CD4-positive, alpha-beta T cell treated with Interleukin-6 at 100 ng/mL for 8 hours (primary cell): ENCODE measurements at places on chromosomes 3 and 15.

GRCh38 chr3:128153156-128154041 lies at the start of gene EEFSEC:
Gene EEFSEC (plus strand): TSS chr3:128153481. CDS start chr3:128153508, 27 bp downstream.
- DNase-seq = peak; percentile 77

DNA sequence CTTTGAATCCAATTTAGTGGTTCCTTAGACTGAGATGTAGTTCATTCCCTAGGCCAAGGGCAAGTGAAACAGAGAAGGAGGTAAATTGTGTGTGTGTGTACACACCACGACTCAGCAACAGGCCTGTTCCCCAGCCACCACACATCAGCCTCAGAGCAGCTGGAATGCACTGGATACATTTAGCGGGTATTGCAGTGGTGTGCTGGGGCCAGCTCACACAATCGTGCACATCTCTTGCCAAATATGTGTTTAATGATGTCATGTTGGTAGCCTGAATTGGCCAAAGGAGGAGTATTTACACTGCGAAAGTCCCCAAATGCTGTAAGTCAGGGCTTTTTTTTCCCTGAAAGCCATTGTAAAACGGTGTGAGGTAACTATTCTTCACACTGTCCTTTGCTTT lies 82.3 kb downstream of the RBPMS2 start:
- DNase-seq = no peak

- DNase-seq = no peak
These were observed 34.5 kb downstream of the RAB27A start for GRCh38 chr15:55254916-55255679.

- DNase-seq = no peak
These were observed 307.1 kb downstream of the RAP2B start for GRCh38 chr3:153469162-153469561.

GRCh38 chr3:12139111-12139511 lies 19.6 kb downstream of the TIMP4 start:
- DNase-seq = no peak

- DNase-seq = no peak
These were observed 13.8 kb downstream of the SQOR start for GRCh38 chr15:45648521-45649200.

DNA sequence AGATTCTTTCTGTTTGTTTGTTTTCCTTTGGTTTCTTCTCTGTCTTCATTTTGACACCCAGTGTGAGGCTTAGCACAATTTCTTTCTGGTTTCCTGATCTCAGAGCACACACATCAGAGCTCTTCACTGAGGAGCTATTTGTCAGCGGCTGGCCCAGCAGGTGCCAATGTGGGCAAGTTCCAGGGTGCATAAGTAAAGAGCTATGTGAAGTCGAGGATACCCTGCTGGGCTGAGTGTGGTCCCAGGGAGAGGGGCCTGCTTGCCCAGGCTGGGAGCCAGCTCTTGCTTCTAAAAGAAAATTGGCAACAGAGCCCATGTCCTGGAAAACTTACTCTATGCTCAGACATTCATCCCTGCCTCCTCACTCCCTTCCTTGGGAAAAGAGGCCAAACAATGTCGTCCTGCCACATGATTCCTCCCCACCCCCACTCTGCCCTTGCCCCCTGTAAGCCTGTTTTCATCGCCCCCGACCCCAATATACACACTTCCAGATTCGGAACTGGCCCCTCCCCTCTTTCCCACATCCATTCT lies 101.2 kb downstream of the ST8SIA2 start:
- DNase-seq = no peak

DNA sequence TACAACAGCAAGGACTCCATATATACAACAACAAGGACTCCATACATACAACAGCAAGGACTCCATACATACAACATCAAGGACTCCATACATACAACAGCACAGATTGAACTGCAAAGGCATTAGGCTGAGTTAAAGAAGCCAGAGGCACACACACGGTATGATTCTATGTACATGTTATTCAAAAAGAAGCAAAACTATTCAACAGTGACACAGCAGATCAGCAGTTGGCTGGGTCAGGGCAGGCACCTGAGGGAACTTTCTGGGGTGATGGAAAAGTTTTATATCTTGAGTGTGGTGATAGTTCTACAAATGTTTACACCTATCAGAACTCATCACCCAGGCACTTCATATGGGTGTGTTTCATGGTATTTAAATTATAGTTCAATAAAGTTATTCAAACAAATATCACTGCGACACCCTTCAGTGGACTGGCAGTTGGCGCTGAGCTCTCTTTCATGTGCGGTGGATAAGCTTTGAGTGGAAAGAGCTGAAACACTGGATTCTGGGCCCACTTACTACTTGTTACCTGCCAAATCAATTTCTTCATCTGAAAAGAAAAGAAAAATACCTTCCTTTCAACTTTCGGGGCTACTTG lies 28.0 kb downstream of the RFTN1 start:
- no peak for DNase-seq

DNA sequence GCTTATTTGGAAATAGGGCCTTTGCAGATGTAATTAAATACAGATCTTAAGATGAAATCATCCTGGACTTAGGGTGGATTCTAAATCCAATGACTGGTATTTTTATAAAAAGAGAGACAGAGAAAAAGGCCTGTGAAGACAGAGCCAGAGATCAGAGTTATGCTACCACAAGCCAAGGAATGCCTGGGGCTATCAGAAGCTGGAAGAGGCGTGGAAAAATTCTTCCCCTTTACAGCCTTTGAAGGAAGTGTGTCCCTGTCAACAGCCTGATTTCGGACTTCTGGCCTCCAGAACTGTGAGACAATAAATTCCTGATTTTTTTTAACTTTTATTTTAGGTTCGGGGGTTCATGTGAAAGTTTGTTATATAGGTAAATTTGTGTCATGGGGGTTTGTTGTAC lies 154.1 kb upstream of the CADPS start:
- DNase-seq = no peak

DNA sequence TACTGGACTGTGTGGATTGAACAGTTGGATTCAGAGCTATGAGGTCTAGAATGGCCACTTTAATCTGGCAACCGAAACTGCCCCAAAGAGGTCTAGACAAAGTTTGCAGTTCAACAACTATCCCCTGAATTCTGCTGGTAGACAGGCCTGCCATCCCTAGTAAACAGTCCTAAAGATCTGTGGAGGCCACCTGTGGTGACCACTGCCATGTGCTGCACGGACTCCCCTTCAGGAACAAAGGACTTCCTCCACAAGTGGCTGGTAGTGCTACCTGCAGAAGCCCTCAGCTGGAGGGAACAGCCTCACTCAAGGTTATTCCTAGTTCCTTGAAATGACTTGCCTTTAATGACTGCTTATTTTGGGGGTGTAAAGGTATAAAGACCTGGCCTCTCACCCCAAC lies 6.1 kb downstream of the TNFAIP8L3 start:
- no peak for DNase-seq

- no peak for DNase-seq
These were observed 318.6 kb downstream of the FHIT start for GRCh38 chr3:60932643-60933042.

- no peak for DNase-seq
These were observed 24.2 kb upstream of the NR2F2 start for GRCh38 chr15:96306321-96306720.

DNA sequence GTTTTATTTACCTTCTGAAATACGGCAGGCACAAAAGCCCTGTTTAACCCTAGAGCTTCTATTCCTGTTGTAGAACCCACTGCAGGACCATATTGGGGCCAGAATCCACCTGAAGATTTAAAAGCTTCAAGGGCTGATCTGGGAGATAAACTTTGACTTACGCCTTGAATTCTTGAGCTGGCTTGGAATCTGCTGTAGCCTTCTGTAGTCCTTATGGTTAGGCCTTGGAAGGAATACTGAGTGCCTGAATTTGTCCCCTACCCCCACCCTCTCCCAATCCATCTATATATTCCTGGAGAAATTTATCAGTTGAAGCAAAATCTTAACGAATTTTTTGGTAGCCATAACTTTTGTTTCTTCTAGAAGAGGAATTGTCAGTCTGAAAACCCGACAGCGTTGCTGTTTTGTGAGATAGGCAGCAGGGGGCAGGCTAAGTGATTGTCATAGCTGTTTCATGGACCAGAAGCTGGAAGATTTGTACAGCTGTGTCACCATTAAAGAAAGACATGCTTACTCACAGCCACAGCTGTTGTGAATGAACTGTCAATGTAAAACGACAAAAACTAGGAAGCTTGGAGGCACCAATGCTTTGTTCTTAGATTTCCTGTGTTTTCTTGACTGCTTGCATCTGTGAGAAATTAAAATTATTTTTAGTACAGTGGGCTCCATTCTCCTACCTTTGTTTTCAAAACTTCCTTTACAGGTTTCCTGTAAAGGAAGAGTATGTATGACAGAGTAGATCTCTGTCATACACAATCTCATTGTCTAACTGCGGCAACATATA lies 12.8 kb downstream of the LXN start:
- peak; percentile 24 for DNase-seq

- no peak for DNase-seq
These were observed 469.6 kb downstream of the EDEM1 start for GRCh38 chr3:5657106-5657505.

DNA sequence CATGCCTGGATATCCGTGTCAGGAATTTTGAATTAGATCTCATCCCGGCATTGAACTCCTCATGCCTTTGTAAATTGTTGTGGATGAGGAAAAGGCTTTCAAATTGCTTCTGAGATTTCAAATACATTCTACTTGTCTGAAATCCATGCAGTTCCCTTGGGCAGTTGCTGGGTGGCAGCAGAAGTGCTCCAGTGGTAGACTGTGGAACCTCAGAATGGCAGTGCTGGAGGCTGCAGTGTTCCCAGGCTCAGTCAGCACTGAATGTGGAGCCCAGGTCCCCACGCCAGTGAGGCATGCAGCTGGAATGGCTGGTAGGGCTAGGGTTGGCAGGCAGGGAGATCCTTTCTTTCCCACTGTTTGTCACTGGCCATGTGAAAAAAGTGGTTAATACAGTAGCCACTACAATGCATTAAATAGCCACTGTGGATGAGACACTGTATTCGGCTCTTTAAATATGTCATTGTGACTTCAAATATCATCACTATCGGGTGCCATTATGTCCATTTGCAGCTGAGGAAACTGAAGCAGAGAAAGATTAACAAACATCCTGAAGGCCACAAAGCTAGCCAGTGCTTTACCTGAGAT lies 98.6 kb downstream of the TPRG1 start:
- peak; percentile 24 for DNase-seq

DNA sequence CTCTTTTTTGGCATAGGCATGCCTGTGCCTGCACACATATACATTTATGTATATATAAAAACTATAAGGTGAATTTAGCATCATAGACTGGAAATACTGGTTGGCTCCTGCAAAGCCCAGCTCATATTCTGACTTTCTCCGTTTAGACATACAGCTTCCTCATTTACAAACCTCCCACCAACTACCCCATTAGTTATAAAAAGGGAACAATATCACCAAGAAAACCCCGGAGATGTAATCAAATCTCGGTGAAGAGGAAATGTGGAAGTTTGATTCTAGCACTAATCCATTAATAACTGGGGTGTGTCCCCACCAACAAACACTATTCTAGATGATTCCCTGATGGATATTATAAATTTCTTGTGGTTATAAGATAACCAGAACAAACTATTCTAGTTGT lies 517.7 kb upstream of the TBL1XR1 start:
- DNase-seq = no peak

GRCh38 chr15:92892201-92892555 lies 7.9 kb upstream of the CHD2 start:
- no peak for DNase-seq

GRCh38 chr3:132756108-132756650 lies 34.0 kb upstream of the NPHP3 start:
- DNase-seq = no peak

GRCh38 chr15:64717735-64718495 lies 57.5 kb downstream of the RBPMS2 start:
- DNase-seq = peak; percentile 24

GRCh38 chr15:74203914-74204431 lies 1.4 kb upstream of the STRA6 start:
- no peak for DNase-seq

GRCh38 chr15:75864213-75865059 lies 21.2 kb downstream of the UBE2Q2 start:
- no peak for DNase-seq
